ENCODE measurements at places on chromosomes 5 and 9.
A peak's percentile ranks its signal among the peaks of the same experiment; 100 is the strongest.

DNA sequence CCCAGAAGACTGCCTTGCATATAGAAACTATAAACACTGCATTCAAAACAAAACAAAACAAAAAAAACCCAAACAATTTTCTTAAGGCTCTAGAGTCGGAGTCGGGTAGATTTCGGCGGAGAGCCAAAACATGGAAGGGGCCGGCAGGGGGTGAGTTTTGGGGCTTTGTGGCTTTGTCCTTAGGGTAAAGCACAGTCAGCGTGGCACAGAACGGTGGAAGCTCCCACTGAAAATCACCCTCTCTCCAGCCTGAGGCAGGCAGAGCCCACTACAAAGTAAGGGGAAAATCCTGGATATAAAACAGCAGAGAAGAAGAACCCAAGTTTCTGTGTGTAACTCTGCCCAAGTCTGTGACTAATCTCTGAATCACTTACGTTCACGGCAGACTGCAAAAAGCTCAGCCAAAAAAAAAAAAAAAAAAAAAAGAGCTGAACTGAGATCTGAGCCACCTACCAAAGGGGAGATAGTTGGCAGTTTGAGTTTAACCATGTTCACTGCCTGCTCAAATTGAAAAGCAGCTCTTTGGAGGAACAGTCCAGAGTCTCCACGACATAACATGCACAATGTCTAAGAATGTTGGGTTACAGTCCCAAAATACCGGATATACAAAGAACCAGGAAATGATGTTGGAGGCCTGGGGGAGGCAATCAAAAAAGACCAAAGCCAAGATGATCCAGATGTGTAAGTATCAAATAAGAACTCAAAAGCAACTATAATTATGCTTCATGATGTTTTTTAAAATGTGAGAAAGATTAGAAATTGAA lies 26.6 kb upstream of the OR2K2 start:
- H3K4me3 ChIP-seq, result no peak overlapping the region
- peak; percentile 52 for DNase-seq
- peak overlapping the region; percentile 44 for H3K27ac ChIP-seq
- H3K27me3 ChIP-seq, result no peaks in the 10 kb centered on the region

DNA sequence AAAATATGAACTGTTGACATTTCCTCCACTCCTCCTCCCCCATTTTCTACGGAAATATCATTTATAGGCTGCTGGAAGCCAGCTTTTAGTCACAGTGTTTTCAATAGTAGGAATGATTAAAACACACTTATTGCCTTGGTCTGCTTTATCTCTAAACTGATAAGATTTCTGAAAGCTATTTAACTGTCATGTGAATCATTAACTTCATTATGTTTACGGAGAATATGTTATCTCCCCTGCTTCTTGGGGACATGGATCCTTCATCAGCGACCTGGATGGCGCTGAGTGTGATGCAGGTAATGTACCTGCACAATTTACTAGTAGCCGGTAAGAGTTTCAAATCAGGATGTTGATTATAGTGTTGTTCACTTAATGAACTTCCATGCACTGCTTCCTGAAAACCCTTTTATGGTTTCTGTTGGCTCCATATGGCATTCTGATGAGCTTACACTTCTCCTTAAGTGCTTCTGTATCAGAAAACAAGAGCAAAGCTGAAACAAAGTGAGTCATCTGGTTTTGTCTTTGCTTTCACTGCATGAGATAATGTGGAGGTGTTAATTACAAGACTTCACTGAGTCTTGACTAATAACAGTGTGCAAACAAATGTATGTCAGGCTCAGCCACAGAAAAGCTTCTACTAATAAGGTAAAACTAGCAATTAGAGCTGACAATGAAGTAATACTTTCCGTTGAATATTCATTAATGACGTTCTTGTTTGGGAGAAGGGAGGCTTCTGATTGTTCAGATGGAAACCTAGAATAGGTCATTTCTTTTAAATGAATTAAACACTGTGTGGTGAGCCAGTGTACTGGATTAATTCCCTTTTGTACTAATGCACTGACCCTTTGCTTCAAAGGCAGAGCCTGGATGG lies 162.4 kb upstream of the ZNF608 start:
- no peak overlapping the region for H3K4me3 ChIP-seq
- no peaks in the 10 kb centered on the region for H3K27me3 ChIP-seq
- peak overlapping the region; percentile 72 for H3K27ac ChIP-seq
- no peak for DNase-seq

- no peak overlapping the region for H3K4me3 ChIP-seq
- no peak overlapping the region for H3K27ac ChIP-seq
- no peaks in the 10 kb centered on the region for H3K36me3 ChIP-seq
- no peak for DNase-seq
Observed at GRCh38 chr5:170562166-170562874, 58.5 kb downstream of the KCNIP1 start.

GRCh38 chr5:11854936-11855335 lies 49.3 kb downstream of the CTNND2 start:
- no peaks in the 10 kb centered on the region for H3K36me3 ChIP-seq
- no peaks in the 10 kb centered on the region for H3K4me1 ChIP-seq
- no peak overlapping the region for H3K27ac ChIP-seq
- H3K4me3 ChIP-seq, result no peak overlapping the region

GRCh38 chr9:126915846-126916543 lies 1.4 kb downstream of the RALGPS1 start:
- H3K36me3 ChIP-seq, result no peaks in the 10 kb centered on the region
- H3K27ac ChIP-seq, result no peak overlapping the region
- no peaks in the 10 kb centered on the region for H3K27me3 ChIP-seq
- peak overlapping the region; percentile 32 for H3K4me3 ChIP-seq
- no peak for DNase-seq
- peaks cover 4% of the 10 kb centered on the region for H3K4me1 ChIP-seq

DNA sequence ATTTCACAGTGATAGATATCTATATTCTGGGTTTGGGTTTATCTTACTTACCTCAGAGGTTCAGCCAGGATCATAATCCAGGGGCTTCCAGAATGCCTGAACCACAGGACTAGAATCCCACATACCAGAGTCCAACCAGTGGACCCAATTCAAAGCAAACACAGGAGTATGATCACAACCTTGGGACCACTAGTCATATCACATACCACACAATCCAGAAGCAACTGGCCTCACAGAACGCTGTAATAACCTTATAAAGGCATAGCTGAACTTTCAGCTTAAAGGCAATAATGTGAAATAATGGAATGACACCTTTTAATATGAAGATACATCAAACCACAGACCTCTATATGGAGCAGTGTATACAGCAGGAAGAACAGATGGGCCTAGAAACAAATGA lies 25.3 kb downstream of the RAPGEF6 start:
- H3K4me1 ChIP-seq, result peaks cover 26% of the 10 kb centered on the region
- DNase-seq, result no peak
- no peaks in the 10 kb centered on the region for H3K36me3 ChIP-seq
- peak overlapping the region; percentile 64 for H3K27ac ChIP-seq
- no peaks in the 10 kb centered on the region for H3K27me3 ChIP-seq

GRCh38 chr9:16752601-16753000 lies 117.9 kb downstream of the BNC2 start:
- H3K27ac ChIP-seq, result no peak overlapping the region
- no peaks in the 10 kb centered on the region for H3K36me3 ChIP-seq

DNA sequence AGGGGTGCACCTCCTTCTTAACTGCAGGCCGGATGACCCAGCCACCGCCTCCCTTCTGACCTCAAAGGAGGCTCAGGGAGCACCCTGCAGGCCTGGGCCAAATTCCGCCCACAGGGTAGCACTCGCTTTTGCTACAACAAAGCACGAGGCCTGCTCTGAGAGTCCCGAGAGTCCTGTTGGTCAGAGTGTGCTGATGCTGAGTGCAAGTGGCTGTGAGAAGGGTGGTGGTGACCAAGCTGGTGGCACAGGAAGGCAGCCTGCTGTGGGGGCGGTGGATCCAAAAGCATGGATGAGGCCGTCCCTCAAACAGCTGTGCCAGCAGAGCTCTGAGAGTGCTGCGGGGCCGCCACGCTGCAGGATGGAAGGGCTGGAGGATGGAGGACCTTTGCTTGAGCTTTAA lies 101.8 kb downstream of the AK8 start:
- no peak overlapping the region for H3K4me3 ChIP-seq
- no peak for DNase-seq
- H3K27me3 ChIP-seq, result no peaks in the 10 kb centered on the region
- no peak overlapping the region for H3K27ac ChIP-seq
- no peaks in the 10 kb centered on the region for H3K36me3 ChIP-seq
- H3K4me1 ChIP-seq, result no peaks in the 10 kb centered on the region

DNA sequence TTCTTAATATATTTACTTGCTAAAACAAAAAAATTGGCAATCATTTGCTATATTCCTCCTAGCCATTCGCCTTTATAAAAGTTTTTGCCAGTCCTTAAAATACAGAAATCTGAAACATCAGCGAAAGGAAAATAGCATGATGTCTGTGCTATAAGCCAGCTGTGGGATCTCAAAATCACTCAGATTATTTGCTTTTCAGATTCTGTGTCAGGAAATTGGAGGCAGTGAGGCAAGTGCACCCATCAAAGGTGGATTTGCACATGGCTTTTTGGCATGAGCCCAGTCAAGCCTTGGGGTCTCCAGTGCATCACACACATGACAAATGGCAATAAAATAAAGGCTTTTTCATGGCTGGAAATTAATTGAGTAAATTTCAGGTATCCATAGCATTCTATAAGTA lies 196.8 kb upstream of the DAPK1 start:
- DNase-seq, result no peak
- H3K4me1 ChIP-seq, result no peaks in the 10 kb centered on the region
- no peaks in the 10 kb centered on the region for H3K27me3 ChIP-seq
- no peak overlapping the region for H3K4me3 ChIP-seq
- H3K27ac ChIP-seq, result no peak overlapping the region

GRCh38 chr5:78108564-78108963 lies 185.9 kb downstream of the AP3B1 start:
- no peak for DNase-seq
- H3K27ac ChIP-seq, result no peak overlapping the region

GRCh38 chr9:87842878-87843585 lies 39.6 kb upstream of the SPATA31E1 start:
- no peak overlapping the region for H3K27ac ChIP-seq
- H3K27me3 ChIP-seq, result no peaks in the 10 kb centered on the region
- H3K4me1 ChIP-seq, result no peaks in the 10 kb centered on the region
- DNase-seq, result no peak

All from Panc1 (cell line).